Kidney glomerular epithelial cell (primary cell): ENCODE measurements at places on chromosomes 13 and 19.

DNA sequence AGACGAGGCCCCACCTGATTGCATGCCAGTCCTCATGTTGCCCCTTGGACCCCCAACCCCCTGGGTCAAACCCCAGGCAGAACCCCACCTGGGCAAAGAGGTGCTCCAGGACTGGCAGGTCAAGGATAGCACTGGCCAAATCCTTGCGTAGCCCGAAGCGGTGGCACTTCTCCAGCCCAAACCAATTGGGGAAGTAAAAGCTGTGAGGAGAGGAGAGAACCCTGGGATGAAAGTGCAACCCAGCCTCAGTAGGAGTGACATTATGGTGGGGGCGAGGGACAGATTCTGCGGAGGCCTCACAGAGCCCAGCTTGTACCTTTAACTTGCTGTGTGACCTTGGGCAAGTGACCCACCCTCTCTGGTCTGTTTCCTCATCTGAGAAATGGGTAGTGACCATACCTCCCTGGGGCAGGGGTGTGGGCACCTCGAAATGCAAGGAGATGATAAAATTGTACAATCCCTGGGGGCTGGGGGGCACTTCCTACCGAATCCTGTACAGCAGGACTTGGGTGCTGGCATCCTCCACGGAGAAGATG, 4.4 kb downstream of the JAK3 start:
- no peak for DNase-seq

GRCh38 chr19:9796113-9796773, 22.6 kb downstream of the FBXL12 start:
- DNase-seq, result peak; percentile 87

- DNase-seq, result no peak
Measured at GRCh38 chr13:110890279-110891165, 24.3 kb downstream of the ANKRD10 start.

- no peak for DNase-seq
Measured at GRCh38 chr19:32308431-32309077, 36.9 kb upstream of the ZNF507 start.

DNA sequence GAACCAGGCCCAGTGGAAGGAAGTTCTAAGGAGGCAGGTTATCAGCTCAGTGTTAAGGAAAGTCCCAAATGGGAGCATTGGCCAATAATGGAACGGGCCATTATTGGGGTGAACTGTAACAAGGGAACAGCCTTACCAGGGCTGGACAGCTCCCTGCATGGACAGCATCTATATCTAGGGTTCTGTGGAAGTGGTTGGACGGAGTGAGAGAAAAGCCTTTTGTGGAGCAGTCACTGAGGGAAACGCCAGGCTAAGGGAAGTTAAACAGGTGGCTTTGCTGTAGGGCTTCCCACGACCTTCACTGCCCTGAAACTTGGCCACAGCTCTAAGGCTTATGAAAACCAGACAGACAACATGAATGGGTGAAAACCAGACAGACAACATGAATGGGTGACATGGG, 17.0 kb downstream of the POU2F2 start:
- DNase-seq, result no peak

DNA sequence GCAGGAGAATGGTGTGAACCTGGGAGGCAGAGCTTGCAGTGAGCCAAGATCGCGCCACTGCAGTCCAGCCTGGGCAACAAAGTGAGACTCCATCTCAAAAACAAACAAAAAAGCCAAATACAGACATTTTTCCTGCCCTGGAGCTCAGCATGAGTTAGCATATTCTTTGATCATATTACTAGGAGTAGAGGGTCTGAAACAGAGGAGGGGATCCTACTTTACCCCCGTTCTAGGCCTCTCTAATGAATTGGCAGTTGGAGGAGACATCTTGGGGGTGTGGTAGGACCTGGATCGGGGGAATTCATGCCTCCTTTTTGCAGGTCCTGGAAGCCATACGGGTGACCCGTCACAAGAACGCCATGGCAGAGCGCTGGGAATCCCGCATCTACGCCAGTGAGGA, 12.3 kb downstream of the MISP start:
- no peak for DNase-seq

- DNase-seq, result no peak
Measured at GRCh38 chr19:6288737-6289136, 9.0 kb upstream of the MLLT1 start.

DNA sequence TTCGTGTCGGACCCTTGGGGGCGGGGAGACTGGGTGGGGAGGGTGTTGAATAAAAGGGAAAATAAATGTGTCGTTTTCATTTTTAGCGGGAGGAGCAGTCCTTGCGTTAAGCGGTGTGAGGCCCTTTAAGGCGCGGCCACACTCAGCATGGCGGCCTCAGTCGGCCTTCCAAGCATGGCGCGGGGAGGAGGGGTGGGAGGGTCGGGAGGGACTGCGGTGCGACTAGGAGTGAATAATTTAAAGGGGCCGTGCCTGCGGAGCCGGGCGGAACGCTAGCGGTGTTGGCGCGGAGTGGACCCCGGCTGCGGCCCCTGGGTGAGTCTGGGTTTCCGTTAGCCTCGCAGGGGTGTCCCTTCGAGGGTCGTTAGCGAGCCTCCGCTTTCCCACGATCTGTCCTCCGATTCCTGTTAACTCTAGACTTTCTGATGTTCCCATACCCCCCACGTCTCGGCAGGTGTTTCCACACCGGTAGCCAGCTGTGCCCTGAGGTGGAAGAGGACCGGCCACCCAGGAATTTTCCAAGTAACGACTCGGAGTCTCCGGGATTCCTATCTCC, 1.5 kb upstream of the PNPLA6 start:
- DNase-seq, result peak; percentile 45

DNA sequence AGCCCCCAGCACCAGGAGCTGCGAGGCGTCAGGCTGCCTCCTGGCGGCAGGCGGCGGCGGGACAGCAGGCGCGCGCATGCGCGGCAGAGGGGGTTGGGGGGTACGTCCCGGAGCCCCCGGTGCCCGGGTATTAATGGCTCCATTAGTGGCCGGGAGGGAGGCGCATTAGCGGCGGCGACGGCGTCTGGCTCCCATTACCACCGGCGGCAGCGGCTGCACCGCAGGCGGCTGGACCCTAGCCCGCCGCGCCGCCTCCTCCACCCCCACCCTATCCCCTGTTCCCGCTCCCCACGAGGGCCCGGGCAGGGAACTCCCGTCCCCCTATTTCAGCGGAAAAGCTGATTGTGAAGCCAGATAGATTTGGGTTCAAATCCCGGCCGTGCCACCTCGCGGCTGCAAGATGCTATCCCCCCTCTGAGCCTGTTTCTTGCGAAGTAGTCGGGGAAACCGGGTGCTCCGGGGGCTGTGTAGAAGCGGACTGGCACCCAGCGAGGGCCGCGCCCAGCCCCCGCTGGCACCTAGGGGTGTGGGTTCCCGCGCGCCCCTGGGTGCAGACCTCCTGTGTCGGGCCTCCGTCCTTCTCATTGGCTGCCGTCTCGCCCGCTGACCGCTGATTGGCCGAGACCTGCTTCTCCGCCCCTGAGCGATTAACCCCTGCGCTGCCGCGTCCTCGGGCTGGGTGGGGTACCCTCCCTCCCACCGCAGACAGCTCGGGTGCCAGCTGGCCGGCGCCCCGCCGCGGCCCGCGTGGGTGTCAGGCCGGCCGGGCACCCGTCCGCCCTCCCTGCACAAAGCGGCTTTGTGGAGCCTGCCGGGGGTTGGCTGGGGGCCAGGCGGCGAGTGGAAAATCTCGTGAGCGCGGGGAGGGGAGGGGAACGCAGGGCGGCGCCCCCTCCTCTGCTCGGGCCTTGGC, 11.1 kb downstream of the CIC start:
- DNase-seq, result peak; percentile 68

GRCh38 chr13:24995225-24995804, 100.6 kb upstream of the PABPC3 start:
- peak; percentile 74 for DNase-seq

- no peak for DNase-seq
Measured at GRCh38 chr19:39670998-39671397, 15.3 kb downstream of the LGALS16 start.

GRCh38 chr19:31350033-31350692, 927 bp upstream of the TSHZ3 start:
- no peak for DNase-seq

- peak; percentile 55 for DNase-seq
Measured at GRCh38 chr13:20924758-20925394, 22.3 kb upstream of the XPO4 start.

DNA sequence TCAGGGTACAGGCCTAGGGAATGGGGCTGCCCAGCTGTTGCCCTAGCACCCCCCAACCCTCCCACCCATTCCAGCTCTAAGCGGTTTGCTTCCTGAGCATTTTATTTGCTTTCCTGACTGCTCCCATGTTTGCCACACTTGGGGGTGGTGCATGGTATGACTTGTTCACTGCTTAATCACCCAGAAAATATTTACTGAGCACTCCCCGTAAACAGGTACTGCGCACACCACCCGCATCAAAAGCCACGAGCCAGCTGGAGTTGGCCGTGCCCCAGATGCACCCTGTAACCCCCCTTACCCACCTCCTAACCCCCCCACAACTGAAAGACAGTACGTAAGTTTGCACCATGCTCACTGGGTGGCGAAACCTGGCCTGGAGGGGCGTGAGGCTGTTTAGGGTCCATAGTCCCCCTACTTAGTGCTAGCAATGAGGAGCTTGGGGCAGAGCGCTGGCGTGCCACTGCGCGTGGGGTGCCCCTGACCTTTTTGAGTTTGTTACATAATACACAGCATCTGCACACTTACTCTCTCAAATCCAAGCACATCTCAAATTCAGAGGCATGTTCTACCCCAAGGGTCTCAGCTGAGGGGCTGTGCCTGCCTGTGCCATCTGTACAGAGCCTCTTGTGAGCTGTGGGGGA, 29.8 kb downstream of the DPF1 start:
- peak; percentile 2 for DNase-seq

- no peak for DNase-seq
Measured at GRCh38 chr13:101751488-101751887, 299.0 kb downstream of the ITGBL1 start.

- no peak for DNase-seq
Measured at GRCh38 chr13:79530270-79530669, 49.3 kb downstream of the NDFIP2 start.

DNA sequence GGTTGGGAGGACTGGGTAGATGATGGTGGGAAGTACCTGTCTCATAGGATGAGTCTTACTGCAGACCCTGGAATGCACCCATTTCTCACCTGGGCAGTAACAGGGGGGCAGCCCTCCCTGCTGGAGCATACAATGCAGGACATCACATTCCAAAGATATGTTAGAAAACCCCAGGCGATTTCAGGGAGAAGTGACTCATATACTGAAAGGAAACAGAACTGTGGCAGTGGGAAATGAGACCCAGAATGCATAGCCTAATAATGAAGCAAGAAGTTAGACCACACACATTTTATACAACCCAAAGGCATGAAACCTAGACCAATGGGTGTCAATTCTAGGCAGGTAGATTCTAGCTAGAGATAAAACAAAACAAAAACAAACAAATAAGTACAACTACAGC, 402.7 kb downstream of the IRS2 start:
- no peak for DNase-seq

DNA sequence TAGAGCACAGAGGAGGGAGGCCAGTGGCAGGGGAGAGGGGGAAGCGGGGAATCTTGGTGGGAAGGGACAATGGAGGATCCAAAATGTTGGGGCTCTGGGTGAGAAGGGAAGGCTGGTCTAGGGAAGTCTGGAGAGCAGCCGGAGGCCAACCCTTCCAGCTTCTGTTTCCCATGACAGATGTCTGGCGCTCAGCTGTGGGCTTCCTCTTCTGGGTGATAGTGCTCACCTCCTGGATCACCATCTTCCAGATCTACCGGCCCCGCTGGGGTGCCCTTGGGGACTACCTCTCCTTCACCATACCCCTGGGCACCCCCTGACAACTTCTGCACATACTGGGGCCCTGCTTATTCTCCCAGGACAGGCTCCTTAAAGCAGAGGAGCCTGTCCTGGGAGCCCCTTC, 1.1 kb downstream of the PSENEN start:
- no peak for DNase-seq

DNA sequence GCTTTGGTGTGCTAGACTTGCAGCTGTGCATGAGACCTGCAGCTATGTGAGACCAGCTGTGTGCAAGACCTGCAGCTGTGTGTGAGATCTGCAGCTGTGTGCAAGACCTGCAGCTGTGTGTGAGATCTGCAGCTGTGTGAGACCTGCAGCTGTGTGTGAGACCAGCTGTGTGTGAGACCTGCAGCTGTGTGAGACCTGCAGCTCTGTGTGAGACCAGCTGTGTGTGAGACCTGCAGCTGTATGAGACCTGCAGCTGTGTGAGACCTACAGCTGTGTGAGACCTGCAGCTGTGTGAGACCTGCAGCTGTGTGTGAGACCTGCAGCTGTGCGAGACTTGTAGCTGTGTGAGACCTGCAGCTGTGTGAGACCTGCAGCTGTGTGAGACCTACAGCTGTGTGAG, 6.7 kb upstream of the DCUN1D2 start:
- DNase-seq, result no peak

GRCh38 chr19:41688687-41689086, 617 bp upstream of the CEACAM7 start:
- no peak for DNase-seq

- peak; percentile 20 for DNase-seq
Measured at GRCh38 chr19:11673608-11674041, 65.1 kb downstream of the ZNF823 start.

DNA sequence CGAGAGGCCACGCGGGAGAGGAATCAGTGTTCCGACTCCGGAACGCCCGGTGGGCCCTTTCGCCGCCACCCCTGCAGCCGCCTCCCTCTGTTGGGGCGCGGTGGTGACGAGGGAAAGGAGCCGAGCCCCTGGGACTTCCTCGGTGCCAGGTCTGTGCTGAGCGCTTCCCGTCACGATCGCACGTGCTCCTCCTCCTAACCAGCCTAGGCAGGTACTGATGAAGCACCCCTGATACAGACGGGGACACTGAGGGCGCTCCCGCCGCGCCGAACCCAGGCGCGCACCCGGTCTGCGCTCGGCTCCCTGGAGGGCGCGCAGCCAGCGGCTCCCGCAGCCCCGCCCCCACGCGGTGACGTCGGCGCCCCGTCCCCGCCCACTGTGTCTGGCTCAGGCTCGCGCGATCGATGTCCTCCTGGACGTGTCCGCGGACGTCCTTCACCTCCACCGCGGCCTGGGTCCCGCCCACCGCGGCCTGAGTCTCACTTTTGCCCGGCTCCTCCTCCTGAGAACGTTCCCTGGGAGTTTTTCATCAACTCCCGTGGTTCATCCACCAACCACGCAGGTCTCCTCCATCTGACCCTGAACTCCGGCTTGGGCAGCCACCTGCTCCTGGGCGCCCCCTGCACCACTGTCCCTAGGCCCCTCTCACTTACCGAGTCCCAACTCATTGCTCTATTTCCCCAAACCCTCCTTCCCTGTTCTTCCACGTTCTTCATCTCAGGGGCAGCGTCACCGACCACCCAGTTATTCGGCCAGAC, 2.6 kb upstream of the KLK15 start:
- DNase-seq, result peak; percentile 31

GRCh38 chr19:13484166-13484565, 22.1 kb downstream of the CACNA1A start:
- no peak for DNase-seq
